ENCODE measurements at places on chromosomes 5 and 9. TPM values are rescaled to one million over a fixed set of nuclear protein-coding genes. Genes with fewer than 3 reads are reported as not detected.

GRCh38 chr9:38437193-38437823 is 13.1 kb upstream of the IGFBPL1 start:
- peak; percentile 64 for DNase-seq

Gene CRHBP
- not detected for polyA plus RNA-seq

Gene PCDHB12
- not detected for polyA plus RNA-seq

Gene FAM151B
- polyA plus RNA-seq, result 2.3 TPM

- no peak for DNase-seq
Observed at GRCh38 chr9:108722396-108722795, 133.4 kb downstream of the ACTL7B start.

- no peak for DNase-seq
Observed at GRCh38 chr5:142065273-142065672, 43.3 kb upstream of the NDFIP1 start.

DNA sequence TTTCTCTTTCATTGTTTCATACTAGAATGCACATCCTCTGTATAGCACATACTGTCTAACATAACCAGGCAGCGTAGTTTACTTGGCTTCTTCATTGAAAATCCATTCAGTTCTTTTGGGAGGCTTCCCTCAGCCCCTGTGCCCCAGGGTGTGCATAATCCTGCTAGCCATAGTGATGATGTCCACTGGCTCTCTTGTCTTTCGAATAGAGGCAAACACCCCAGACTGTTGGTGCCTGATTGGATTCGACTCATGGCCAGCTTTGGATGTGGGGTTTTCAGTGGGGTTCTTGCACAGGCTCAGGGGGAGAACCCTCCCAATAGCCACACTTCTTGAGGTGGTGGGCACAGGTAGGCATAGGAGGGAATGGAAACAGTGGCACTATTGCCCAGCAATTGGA is 53.6 kb downstream of the ZSWIM6 start:
- no peak for DNase-seq

GRCh38 chr9:108083796-108084352 is 594.3 kb upstream of the KLF4 start:
- DNase-seq, result no peak

DNA sequence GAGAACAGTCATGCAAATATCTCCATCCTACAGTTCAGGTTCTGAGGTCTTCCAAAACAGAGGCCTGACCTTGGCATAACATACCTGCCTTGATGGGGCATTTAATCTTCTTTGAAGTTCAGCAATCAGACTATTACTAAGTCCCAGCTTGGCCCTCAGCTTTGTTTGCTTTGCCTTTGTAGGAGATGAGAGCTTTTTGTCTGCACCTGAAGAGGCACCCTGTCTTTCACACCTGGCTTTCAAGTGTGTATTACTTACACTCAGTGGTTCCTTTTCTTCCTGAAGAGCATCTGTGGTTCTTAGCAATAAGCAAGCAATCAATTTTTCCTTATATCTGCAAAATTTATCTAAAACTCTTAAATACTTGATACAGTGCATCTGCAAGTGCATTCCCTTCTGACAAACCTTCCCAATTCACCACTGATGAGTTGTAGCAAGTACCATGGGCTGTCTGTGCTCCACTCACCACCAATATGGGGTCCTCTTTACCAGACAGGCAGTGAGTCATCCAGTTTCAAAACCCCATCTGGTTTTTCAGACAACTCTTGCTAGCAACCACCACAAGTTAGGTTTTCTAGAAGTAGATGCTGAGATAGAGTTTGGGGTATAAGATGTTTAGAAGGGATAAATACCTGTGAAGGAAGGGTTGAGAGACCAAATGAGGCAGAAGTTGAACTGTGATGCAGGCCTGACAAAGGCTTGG is 100.2 kb downstream of the HINT1 start:
- no peak for DNase-seq

Gene KIF4B
- polyA plus RNA-seq, result 0.11 TPM

DNA sequence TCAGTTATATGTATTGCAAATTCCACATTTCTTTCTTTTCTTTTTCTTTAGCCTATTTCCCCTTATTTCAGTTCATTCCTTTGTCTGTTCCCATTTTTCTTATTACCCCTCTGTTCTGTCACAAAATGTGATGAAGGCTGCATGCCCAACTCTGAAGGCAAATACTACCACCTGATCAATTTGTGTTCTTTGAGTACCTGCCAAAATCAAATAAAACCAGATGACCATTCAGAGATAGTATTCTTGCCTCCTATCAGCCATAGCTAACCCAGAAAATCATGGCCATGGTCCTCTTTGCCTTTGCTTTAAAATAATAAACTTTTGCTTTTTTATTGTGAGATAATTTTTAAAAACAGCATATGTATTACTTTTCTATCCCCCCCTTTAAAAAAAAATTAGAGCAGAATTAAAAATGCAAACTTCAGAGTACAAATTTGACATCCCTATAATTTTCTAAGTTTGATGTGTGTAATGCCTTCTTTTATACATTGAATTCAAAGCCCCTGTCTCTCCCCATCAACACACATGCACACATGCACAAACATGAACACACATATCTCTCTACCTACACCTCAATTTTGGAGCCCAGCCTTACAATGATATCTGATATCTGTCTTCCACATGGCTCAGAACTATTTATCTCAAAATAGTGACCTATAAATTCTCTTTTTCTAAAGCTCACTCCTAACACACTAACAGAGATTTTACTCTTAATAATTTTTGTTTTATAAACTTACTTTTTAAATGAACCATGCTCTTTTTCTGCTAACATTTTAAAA is 3.5 kb downstream of the RFESD start:
- no peak for DNase-seq

Gene CDKN2A
- not detected for polyA plus RNA-seq

Gene PRSS3
- 4.3 TPM for polyA plus RNA-seq

- DNase-seq, result no peak
Observed at GRCh38 chr5:132027027-132027426, 15.6 kb upstream of the ACSL6 start.

Gene LCP2
- not detected for polyA plus RNA-seq

Gene ESM1
- polyA plus RNA-seq, result not detected

Gene PRXL2C
- 7.9 TPM for polyA plus RNA-seq

DNA sequence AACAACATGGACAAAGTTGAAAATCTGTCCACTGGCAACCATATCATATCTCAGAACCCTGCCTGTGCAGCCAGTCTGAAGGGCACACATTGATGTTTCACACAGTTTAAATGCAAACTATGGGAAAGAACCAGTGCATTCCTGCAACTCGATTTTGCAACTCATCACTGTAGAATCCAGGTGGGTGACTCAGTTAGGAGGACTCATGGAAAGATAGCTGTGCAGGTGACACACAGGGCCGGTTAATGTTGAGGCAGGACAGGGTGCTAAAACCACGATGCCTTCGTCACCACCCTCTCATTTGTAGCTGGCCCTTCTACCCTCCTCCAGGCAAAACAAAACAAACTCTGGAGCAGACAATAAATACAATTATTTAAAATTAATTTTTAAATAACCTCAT is 62.8 kb downstream of the TLE1 start:
- DNase-seq, result no peak

Data from A549 (cell line).